Fibroblast of lung (primary cell): ENCODE measurements at places on chromosomes 11 and 22. TPM values are rescaled to one million over a fixed set of nuclear protein-coding genes. Genes with fewer than 3 reads are reported as not detected.

GRCh38 chr22:37263966-37264887 lies 18.1 kb upstream of the CYTH4 start:
- peaks cover 22% of the 10 kb centered on the region for H3K27me3 ChIP-seq
- H3K27ac ChIP-seq = no peak overlapping the region
- no peak overlapping the region for H3K4me3 ChIP-seq
- no peaks in the 10 kb centered on the region for H3K4me1 ChIP-seq

- no peaks in the 10 kb centered on the region for H3K27me3 ChIP-seq
- no peaks in the 10 kb centered on the region for H3K4me1 ChIP-seq
Measured at GRCh38 chr11:112613051-112613972, 347.9 kb upstream of the NCAM1 start.

GRCh38 chr22:36334821-36335603 lies 52.8 kb downstream of the MYH9 start:
- H3K27me3 ChIP-seq = no peaks in the 10 kb centered on the region
- H3K36me3 ChIP-seq = peaks cover 42% of the 10 kb centered on the region
- peak overlapping the region; percentile 88 for H3K27ac ChIP-seq
- peak; percentile 90 for DNase-seq
- peaks cover 91% of the 10 kb centered on the region for H3K4me1 ChIP-seq
- H3K4me3 ChIP-seq = no peak overlapping the region

CECR2 gene
- total RNA-seq = under 0.01 and 0.51 TPM in 2 replicates

GRCh38 chr11:1834062-1834610 lies 654 bp upstream of the SYT8 start:
- no peaks in the 10 kb centered on the region for H3K4me1 ChIP-seq
- H3K36me3 ChIP-seq = no peaks in the 10 kb centered on the region
- H3K27me3 ChIP-seq = no peaks in the 10 kb centered on the region
- H3K4me3 ChIP-seq = no peak overlapping the region

SLC15A3 gene
- total RNA-seq = 19.5 and 29.9 TPM in 2 replicates

- no peaks in the 10 kb centered on the region for H3K27me3 ChIP-seq
- no peak for DNase-seq
- peaks cover 17% of the 10 kb centered on the region for H3K36me3 ChIP-seq
- no peak overlapping the region for H3K4me3 ChIP-seq
- no peak overlapping the region for H3K27ac ChIP-seq
- H3K4me1 ChIP-seq = peaks cover 36% of the 10 kb centered on the region
Measured at GRCh38 chr11:35146074-35146521, 7.1 kb downstream of the CD44 start.

FAU gene
- total RNA-seq = 336 and 338 TPM in 2 replicates

PDGFB gene
- total RNA-seq = under 0.01 TPM in 1 of 2 replicates, not detected in the other

- DNase-seq = peak; percentile 99
- H3K27ac ChIP-seq = peak overlapping the region; percentile 82
- no peaks in the 10 kb centered on the region for H3K27me3 ChIP-seq
Measured at GRCh38 chr11:28384418-28384817, 276.2 kb downstream of the METTL15 start.

DNA sequence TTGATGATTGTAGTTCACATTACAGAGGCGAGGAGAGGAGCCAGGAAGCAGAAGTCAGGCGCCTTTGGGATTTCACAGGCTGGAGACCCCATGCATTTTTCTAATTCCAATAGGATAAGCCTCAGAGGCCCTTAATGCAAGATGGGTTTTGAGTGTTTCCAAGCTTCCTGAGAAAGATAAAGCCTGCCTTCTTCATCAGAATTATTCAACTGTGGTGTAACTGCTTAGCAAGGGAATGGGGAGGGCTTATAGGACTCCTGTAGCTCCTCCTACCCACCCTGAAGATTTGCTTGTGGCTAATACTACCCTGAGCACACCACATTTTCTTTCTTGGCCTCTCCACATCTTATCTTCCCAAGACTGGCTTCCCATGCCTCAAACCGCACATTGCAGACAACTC lies 151.1 kb upstream of the ISX start:
- H3K4me1 ChIP-seq = no peaks in the 10 kb centered on the region
- no peaks in the 10 kb centered on the region for H3K36me3 ChIP-seq
- no peak overlapping the region for H3K27ac ChIP-seq
- no peaks in the 10 kb centered on the region for H3K27me3 ChIP-seq
- no peak overlapping the region for H3K4me3 ChIP-seq

DNA sequence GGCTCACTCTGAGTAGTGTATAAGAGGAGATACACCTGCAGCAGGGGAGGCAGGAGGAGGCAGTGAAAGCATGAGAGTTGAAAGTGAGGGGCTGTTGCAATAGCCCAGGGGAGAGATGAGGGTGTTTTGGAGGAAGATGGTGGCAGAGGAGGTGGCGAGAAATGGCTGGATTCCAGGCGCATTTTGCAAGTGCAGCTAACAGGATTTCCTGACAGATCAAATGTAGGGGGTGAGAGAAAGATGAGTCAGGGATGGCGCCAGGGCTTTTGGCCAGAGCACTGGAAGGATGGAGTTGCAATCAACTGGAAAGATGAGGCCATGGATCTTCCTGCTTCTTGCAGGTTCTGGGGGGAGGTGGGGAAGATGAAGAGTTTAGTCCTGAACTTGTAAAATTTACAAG lies 16.8 kb upstream of the TSPAN18 start:
- peaks cover 8% of the 10 kb centered on the region for H3K27me3 ChIP-seq
- no peaks in the 10 kb centered on the region for H3K4me1 ChIP-seq
- H3K36me3 ChIP-seq = no peaks in the 10 kb centered on the region

CBL gene
- 6.4 and 12.4 TPM in 2 replicates for total RNA-seq

FXYD6 gene
- total RNA-seq = 5.1 and 8.0 TPM in 2 replicates

- DNase-seq = peak; percentile 50
- H3K27me3 ChIP-seq = no peaks in the 10 kb centered on the region
- H3K4me3 ChIP-seq = no peak overlapping the region
- H3K36me3 ChIP-seq = no peaks in the 10 kb centered on the region
- H3K27ac ChIP-seq = no peak overlapping the region
Measured at GRCh38 chr11:46895821-46896220, 22.5 kb downstream of the LRP4 start.

GRCh38 chr22:39721206-39722031 lies 150.9 kb downstream of the CACNA1I start:
- no peak overlapping the region for H3K4me3 ChIP-seq
- no peak for DNase-seq
- H3K27ac ChIP-seq = no peak overlapping the region
- no peaks in the 10 kb centered on the region for H3K36me3 ChIP-seq
- no peaks in the 10 kb centered on the region for H3K4me1 ChIP-seq

DNA sequence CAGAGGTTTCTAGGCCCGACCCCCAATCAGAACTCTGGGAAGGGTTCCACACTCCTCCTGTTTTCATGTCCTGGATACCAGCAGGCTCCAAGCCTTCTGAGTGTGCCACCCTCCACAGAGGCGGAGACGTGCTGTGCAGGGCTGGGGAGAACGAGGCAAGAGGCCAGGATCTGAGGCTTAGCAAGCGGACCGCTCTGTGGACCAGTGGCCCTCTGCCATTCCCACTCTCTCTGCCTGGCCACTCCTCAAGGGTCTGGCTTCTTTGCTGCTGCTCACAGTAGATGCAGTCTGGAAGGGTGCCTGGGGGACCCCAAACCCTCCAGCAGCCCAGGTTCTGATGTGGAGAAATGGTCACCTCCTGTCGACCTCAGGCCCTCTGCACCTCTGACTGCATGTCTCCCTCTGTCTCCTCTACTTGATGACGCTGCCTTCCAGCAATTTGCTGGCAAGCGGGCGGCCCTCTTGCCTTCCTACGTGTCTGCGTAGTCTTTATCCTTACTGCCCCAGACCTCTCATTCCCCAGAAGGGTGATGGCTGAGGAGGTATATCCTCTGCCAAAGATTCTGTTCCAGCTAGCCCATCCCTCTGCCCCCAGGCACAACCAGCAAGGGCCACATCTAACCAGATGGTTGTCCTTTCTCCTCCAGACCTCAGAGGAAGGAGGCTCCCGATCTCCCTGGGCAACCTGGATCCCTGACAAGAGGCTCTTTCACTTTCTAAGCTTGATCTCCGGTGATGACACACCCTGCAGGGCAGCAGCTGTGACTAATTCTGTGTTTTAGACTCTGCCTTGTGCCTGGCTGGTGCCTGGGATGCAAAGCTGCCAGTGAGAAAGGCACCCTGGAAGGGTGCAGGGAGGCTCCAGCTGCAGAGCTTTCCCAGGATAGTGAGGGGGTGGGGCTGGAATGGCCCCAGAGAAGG lies 87.3 kb downstream of the NAT10 start:
- peaks cover 22% of the 10 kb centered on the region for H3K4me1 ChIP-seq
- no peaks in the 10 kb centered on the region for H3K27me3 ChIP-seq
- DNase-seq = peak; percentile 94
- peak overlapping the region; percentile 35 for H3K4me3 ChIP-seq

- no peaks in the 10 kb centered on the region for H3K36me3 ChIP-seq
- no peak overlapping the region for H3K4me3 ChIP-seq
- no peaks in the 10 kb centered on the region for H3K27me3 ChIP-seq
- H3K4me1 ChIP-seq = peaks cover 3% of the 10 kb centered on the region
- no peak overlapping the region for H3K27ac ChIP-seq
- DNase-seq = no peak
Measured at GRCh38 chr11:28457481-28458065, 349.4 kb downstream of the METTL15 start.

DNA sequence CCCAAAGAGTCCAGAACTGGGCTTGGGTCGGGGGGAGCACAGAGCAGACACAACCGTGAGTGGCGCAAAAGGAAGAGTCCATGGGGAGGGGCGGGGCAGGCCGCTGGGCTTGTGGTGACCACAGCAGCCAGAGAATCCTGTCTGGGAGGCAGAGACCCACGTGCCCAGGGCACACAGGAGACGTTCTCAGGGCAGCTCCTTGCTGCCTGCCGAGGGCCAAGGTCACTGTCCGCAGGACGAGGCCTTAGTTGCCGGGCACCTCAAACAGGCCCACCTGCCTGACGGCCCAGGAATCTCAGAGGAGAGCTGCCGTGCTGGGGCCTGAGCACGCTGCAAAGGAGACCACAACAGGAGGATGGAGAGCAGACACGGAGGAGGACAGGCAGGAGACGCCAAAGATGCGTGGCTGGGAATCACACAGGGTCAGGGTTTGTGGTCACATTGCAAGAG lies 87.8 kb downstream of the MYEOV start:
- no peak overlapping the region for H3K4me3 ChIP-seq
- H3K27me3 ChIP-seq = no peaks in the 10 kb centered on the region
- H3K36me3 ChIP-seq = no peaks in the 10 kb centered on the region
- H3K27ac ChIP-seq = no peak overlapping the region

GRCh38 chr22:43867839-43868635 lies 5.7 kb upstream of the SULT4A1 start:
- no peaks in the 10 kb centered on the region for H3K4me1 ChIP-seq
- peak; percentile 59 for DNase-seq
- H3K27me3 ChIP-seq = no peaks in the 10 kb centered on the region
- H3K27ac ChIP-seq = no peak overlapping the region
- no peaks in the 10 kb centered on the region for H3K36me3 ChIP-seq

GRCh38 chr11:36196411-36196998 lies 92.7 kb downstream of the COMMD9 start:
- no peak overlapping the region for H3K4me3 ChIP-seq
- DNase-seq = peak; percentile 33
- H3K27ac ChIP-seq = no peak overlapping the region
- H3K4me1 ChIP-seq = no peaks in the 10 kb centered on the region

- H3K27me3 ChIP-seq = no peaks in the 10 kb centered on the region
- H3K36me3 ChIP-seq = no peaks in the 10 kb centered on the region
Measured at GRCh38 chr22:39134366-39135091, 18.0 kb downstream of the CBX7 start.

DNA sequence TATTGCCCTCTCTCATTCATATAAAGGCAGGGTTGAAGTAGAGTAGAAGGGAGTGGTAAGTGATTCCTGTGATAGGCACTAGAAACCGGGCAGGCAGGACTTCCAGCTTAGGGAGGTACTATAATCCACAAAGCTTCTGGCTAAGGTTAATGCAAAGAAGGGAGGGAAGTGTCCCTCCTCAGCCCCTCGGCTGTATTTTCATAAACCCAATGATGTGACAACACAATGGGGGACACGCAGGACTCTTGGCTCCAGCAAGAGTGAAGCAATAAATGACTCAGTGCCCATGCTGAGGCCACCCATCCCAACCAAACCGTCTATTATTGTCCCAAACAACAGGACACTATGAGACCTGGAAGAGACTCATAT lies 90.7 kb downstream of the ETS1 start:
- no peaks in the 10 kb centered on the region for H3K27me3 ChIP-seq
- peak overlapping the region; percentile 31 for H3K4me3 ChIP-seq
- peaks cover 67% of the 10 kb centered on the region for H3K4me1 ChIP-seq
- DNase-seq = no peak

DNA sequence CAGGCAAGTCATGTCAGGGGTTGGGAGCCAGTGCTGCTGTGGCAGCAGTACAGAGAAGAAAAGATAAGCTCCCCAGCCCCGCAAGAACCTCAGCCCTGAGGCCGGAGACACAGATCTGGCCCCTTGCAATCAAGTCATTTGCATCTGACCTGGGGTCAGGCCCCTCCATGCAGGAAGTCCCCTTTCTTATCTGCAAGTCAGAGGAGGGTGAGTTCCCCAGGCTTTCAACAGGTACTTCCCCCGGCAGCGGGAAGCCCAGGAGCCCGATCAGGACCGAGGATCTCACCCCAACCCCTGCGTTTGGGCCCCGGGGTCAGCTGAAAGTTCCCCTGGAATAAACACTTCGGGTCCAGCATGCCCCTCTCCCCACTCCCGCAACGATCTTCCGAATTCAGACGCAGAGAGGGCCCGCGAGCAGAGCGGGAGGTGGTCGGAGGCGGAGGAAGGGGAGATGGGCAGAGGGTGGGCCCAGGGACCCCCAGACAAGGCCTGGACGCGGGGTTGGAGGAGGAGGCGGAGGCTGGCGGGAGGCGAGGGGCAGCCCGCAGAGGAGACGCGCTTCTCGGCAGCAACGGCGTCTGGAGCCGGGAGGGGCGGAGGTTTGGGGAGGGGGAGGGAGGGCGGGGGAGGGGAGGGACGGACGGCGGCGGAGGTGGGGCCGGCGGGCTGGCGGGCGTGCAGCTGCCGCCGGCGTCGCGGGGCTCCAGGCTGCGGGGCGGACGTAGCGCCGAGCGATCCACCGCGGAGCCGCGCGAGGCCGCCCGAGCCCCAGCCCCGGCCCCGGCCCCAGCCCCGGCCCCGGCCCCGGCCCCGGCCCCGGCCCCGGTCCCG lies at the start of gene TSPAN18:
TSS of gene TSPAN18 (plus strand) at position 680 of the 831 bp plus-strand sequence. CDS start 179,455 bp downstream, outside the sequence.
- H3K27me3 ChIP-seq = peaks cover 32% of the 10 kb centered on the region
- no peaks in the 10 kb centered on the region for H3K4me1 ChIP-seq
- H3K27ac ChIP-seq = no peak within 1 kb of the TSS
- H3K36me3 ChIP-seq = no peaks in the 10 kb centered on the region
- no peak within 1 kb of the TSS for H3K4me3 ChIP-seq
- DNase-seq = no peak

UCP2 gene
- total RNA-seq = 0.77 and 4.8 TPM in 2 replicates

GRCh38 chr11:130873761-130874160 lies 42.5 kb downstream of the SNX19 start:
- DNase-seq = peak; percentile 39
- no peaks in the 10 kb centered on the region for H3K27me3 ChIP-seq
- H3K27ac ChIP-seq = peak overlapping the region; percentile 50

DNA sequence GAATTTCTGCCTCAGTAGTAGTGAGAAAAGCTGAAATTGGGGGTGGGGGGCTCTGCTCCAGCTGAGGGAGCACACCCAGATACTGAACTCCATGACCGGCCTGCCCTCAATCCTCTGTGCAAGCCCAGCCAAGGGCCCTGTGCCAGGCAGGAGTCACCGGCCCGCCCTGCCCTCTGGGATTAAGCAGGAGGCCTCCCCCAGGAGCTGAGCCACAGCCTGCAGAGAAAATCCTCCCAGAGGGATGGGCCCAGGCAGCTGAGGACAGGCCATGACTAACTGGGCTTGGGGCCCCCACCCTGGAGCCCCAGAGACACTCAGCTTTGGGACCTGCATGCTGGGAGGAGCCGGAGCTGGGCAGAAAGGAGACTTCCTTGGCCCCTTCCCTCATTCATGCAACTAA lies 48.8 kb downstream of the MN1 start:
- H3K4me1 ChIP-seq = peaks cover 6% of the 10 kb centered on the region
- no peaks in the 10 kb centered on the region for H3K36me3 ChIP-seq
- peaks cover 11% of the 10 kb centered on the region for H3K27me3 ChIP-seq
- H3K4me3 ChIP-seq = no peak overlapping the region
